Activated T-cell treated with anti-CD3 and anti-CD28 coated beads for 4 hours (primary cell): ENCODE measurements at places on chromosomes 11 and 22.

- DNase-seq: no peak
These were observed 24.9 kb upstream of the GNB1L start for GRCh38 chr22:19879643-19879991.

- no peak for DNase-seq
These were observed 1.2 kb downstream of the MRTFA start for GRCh38 chr22:40635043-40635939.

GRCh38 chr22:39478441-39478850, 21.6 kb downstream of the MGAT3 start:
- DNase-seq: no peak

GRCh38 chr11:131288521-131289091, 81.8 kb upstream of the NTM start:
- DNase-seq: no peak

DNA sequence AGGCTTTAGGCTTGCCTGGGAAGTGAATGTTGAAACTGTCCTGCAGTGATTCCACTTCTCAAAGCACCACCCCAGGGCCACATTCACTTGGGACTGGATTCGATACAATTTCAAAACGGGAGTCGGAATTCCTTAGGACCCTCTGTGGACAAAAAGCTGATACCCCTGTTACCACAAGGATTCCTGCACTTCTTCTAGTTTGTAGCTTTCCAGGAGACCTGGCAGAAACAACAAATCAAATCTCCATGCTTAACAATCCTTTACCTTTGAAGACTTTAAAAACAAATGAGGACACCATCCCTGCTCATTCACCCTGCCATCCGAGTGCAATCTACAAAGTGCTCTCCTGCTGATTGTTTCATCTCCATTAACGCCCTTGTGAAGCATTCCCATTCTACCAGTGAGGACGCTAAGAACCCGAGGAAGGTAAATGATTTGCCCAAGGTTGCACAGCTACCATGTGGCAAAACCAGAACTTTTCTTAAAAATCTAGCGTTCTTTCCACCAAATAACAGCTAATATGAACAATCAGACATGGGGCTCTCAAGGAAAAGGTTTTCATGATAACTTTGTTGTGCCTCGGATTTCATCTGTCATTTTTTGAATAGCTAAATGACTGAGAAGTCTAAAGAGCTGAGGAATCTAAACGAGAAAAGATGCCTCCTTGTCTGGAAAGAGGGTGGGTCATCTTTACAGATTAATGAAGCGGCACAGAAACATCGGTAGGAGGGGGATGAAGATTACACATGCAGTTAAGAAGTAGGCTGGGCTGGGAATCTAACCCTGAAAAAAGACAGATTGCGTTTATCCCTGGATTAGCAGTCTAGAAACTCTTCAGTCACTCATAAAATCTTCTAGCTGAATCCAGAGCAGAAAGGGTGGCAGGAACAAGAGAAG, 720 bp upstream of the MPZL2 start:
- no peak for DNase-seq

DNA sequence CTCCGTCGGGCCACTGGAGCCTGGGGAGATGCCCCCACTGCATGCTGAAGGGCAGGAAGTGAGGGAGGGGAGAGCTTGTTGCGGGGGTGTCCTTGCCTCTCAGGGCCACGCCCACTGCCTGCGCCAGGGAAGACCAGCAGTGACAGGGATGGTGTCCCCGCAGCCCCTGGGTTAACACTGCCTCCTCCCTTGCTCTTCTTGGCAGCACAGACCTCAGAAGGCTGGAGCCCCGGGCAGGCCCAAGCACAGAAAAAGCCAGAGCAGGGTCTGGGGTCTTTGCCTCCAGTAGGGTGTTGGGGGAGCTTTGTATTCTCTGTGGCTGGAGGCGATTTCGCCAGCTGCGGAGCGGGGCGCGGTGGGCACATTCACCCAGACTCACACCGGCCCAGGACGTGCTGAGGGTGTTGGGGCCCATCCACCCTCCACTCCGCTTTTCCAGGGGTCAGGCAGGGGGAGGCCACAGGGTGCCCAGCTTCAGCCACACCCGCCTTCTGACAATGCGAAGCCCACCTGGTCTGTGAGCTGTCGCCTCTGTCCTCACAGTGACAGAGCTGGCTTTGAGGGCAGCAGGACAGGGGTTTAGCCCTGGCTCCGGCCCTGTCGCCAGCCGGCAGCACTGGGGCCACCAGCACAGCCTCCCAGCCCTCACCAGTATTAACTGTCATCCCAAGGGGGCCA, 83.7 kb downstream of the CDKN1C start:
- no peak for DNase-seq

GRCh38 chr11:6855971-6856541, 6.8 kb upstream of the OR10A2 start:
- DNase-seq: no peak

DNA sequence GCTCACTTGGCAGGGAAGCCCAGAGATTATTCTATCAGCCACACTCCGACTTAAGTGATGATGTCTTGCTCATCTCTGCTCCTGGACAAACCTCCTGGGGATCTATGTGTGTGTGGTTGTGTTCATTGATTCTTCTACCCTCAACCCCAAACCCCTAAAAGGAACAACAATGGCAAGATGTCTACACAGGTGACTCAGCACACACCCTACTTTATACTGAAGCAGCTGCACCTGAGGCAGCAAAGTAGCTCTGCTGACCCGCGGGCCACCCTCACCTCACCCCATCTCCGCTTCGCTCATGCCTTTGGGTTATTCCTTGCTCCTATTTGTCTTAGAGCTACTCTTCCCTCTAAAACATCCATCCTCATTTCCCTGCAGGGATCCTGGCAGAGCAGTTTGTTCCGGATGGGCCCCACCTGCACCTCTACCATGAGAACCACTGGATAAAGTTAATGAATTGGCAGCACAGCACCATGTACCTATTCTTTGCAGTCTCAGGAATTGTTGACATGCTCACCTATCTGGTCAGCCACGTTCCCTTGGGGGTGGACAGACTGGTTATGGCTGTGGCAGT, 38.7 kb downstream of the TMEM45B start:
- no peak for DNase-seq

- no peak for DNase-seq
These were observed 43.1 kb downstream of the LRP5 start for GRCh38 chr11:68355471-68355870.

- DNase-seq: no peak
These were observed 7.7 kb upstream of the DGAT2 start for GRCh38 chr11:75760710-75761493.

DNA sequence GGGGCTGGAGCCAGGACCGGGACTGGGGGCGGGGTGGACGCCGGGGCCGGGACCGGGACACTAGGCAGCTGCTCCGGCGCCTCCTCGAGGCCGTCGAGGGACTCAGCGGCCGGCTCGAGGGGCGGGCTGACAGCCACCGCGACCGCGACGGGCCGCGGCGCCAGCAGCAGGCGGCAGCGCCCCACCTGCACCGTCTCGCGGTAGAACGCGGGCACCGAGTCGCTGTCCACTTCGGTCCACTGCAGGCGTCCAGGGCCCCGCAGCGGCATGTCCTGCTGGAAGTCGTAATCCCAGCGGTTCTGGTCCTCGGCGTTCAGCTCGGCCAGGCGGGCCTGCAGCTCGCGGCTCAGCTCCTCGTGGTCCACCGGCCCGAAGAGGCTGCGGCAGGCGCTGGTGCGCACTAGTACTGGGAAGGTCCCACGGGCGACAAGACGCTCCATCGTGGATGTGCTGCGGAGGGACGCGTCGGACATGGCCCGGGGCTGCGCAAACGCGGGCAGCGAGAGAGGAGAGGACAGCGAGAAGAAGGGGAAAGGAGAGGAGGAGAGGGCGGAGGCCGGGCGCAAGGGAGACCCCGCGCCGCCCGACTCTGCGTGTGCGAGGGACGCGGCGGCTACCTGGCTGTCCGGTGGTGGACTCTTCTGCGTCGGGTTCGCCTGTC, 428 bp downstream of the CDKN1C start:
- no peak for DNase-seq

GRCh38 chr11:10886652-10887250, 28.9 kb upstream of the ZBED5 start:
- DNase-seq: no peak

DNA sequence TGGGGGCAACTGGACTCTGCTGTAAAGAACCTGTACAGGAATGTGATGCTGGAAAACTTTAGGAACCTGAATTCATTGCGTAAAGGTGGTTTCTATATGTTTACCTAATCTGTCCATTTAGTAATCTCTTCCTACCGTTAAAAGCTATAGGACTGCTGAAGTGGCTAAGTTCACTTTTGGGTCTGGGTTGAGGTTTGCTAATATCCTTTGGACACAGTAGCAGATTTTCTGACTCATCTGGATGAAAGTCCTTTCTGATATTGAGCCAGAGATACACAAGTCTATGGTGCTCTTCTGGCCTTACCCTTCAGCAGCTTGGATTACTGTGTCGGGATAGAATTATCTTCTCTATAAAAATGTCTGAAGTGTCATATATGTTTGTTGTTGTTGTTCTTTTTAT, 16.9 kb downstream of the ZNF215 start:
- no peak for DNase-seq

DNA sequence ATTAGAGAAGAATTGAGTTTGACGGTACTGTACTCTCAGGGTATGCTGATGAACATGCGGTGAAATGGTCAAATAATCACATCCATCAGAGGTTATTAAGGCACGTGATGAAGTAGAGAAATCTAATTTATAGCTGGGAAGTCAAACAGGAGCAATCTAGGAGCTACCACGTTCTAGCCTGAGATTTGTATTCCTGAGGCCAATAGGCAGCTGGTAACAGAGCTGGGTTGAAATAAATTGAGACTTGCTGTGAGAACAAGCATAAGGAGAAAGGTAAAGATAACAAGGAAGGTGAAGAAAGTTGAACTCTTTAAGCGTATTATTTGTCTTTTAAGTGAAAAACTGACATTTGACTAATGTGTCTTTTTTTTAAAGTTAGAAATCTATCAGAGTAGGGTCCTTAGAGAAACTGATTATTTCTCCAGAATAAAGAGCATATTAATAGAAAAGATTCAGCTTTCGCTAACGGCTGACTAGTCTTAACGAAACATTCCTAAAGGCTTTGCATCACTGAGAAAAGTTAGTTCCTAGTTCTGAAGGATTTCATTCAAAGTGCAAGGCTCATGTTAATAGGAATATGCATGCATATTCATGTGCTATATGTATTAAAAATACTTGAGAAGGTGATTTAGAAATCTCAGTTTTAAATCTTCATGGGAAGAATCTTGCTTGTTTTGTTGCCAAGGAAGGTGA, 5.2 kb upstream of the WEE1 start:
- DNase-seq: no peak

- no peak for DNase-seq
These were observed 52.2 kb downstream of the BIRC2 start for GRCh38 chr11:102399189-102399588.

DNA sequence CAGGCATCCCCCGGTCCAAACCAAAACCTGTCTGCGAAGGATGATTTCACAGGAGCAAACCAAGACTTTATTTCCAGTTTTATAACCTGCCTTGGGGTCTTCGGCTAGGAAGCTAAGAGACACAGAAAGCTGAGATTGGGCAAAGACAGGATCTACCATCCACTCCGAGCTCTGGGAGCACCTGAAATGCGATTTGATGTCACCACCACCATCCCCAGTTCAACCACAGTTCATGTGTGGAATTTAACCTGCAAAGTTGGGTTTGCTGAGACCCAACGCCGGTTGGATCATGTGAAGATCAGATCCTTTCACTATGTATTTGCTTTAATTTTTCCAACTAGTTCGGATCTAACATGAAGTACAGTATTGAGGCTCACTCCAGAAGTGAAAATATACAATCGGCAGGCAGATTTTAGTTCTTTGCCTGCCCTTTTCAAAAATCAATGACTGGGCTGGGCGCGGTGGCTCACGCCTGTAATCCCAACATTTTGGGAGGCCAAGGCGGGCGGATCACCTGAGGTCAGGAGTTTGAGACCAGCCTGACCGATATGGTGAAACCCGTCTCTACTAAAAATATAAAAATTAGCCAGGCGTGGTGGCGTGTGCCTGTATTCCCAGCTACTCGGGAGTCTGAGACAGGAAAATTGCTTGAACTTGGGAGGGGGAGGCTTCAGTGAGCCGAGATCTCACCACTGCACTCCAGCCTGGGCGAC, 1.4 kb upstream of the C11orf24 start:
- no peak for DNase-seq

DNA sequence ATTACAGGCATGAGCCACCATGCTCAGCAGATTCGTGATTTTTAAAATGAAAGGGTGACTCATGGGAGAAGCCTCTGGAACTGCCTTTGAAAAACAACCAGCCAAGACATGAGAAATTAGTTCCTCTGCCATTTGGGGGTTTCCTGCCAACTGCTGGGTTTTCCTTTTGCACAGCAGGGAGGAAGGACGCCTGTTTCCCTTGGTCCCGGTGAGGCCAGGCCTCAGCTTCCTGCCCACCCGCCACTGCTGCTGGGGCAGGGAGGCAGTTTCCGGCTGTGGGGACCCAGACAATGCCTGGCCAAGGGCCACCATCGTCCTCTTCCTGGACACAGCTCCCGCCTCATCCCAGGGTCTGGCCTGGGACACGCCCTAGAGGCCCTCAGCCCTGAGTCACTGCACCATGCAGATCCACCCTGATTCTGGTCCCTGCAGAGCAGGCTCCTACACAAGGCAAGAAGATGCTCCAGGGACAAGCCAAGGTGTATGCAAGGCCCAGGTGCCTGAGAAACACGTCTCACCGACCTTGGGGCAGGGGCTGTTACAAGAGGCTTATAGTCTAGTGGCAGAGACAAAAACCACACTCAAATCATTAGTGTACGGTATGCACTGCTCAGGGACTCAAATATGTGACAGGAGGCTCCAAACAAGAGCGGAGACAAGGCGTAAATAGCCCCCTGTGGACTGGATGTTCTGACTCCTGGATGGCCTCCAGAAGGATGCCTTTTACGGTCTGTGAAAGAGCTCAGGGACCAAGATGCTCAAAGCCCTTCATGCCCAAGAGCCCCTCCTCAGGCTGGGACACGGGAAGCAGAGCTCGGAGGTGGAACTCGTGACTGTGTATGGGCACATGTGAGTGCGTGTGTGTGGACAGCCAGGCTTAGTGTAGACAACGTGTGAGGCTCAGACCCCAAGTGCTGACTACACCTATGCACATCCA, 10.0 kb downstream of the PPM1F start:
- DNase-seq: no peak

DNA sequence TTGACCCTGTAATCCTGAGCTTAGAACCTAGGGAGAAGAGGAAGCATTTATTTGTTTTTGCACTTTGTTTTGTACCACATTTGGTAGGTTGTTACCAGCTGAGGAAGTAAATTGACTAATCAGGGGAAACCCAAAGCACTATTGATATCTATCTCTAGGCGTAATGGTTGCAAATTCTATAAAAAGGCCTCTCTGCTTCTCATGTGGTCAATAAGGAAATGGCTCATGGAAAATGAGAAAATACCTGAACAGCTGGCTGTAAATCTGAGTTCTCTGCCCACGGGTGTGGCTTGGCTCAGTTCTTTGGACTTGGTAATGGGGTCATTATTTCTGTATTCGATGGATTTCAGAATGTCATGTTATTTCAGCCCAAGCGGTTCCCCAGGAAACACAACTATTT, 42.4 kb downstream of the BARX2 start:
- DNase-seq: no peak
